ENCODE measurements at places on chromosomes 3 and 15. TPM values are rescaled to one million over a fixed set of nuclear protein-coding genes. Genes with fewer than 3 reads are reported as not detected.
A peak's percentile ranks its signal among the peaks of the same experiment; 100 is the strongest.

FEZF2 gene
- total RNA-seq, result not detected

TRIM42 gene
- total RNA-seq, result not detected

MESP2 gene
- total RNA-seq, result not detected

PLA2G4D gene
- total RNA-seq, result not detected

GRCh38 chr3:37737134-37737533, 124.5 kb upstream of the CTDSPL start:
- DNase-seq, result no peak

GRCh38 chr15:67185051-67185450, 69.4 kb downstream of the AAGAB start:
- no peak for DNase-seq

DNA sequence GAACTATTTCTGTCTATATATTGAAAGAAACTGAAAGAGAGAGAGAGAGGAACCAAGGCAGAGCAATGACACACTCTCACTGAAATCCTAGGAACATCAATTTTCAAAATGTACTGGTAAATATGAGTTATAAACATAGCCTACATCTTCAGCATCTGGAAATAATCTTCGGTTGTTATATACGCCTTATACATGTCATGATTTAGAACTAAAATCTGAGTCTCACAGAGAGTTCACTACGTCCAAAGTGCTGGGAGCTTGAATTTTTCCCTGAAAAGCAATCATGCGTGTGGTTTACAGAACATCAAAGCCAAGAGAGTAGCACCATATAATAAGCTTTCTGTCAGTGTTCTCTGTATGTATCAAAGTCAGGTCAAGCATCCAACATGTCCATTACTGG, 420.0 kb upstream of the CBLB start:
- DNase-seq, result no peak

- DNase-seq, result no peak
Measured at GRCh38 chr15:28051955-28052633, 47.0 kb downstream of the OCA2 start.

DNA sequence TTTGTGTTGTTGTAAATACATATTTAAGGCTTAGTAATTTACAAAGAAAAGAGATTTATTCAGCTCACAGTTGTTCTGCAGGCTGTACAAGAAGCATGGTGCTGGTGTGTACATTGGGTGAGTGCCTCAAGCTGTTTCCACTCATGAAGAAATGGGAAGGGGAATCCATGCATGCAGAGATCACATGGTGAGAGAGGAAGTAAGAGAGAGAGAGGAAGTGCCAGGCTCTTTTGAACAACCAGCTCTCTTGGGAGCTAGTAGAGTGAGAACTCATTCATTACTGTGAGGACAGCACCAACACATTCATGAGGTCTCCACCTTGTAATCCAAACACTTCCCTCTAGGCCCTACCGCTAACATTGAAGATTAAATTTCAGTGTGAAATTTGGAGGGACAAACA, 909.2 kb downstream of the NSUN3 start:
- DNase-seq, result no peak

- DNase-seq, result peak; percentile 74
Measured at GRCh38 chr3:23202921-23203707, at the start of gene UBE2E2. Gene UBE2E2 (plus strand): TSS chr3:23203327.

DNA sequence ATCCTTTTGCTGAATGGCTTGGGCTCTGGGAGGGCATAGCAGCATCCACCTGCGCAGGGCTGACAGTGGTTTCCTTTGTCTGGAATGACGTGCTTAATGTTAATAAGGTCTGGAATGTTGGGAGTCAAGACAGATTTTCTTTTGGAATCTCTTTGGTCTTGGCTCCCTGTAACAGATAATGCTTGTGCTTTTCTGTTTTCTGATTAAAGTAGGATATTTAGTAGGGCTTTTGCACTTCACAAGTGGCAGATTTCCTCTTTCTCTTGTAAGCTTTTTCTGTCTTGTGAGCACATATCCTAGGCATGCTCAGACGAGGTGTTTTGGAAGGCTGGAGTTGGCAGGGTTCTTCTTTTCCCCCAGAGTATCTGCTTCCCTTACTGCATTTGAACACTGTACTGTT, 189.6 kb downstream of the GHSR start:
- DNase-seq, result no peak

DNA sequence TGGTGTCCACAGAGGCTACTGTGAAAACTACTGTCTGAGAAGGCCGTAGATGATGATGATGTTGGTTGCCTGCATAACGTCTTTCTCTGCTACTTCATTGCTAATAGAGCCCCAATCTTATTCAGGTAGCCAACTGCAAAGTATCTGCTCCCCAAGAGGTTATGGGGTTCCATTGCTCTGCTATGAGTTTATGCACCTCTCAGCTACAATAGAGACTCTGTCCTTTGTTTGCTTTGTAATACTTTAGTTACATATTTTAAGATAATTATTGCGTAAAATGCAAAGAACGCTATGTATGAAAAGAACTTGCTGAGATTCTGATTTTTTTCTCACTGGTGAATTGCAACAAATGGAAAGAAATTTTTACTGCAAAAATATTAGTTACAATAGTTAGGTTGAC, 27.8 kb upstream of the GMPPB start:
- DNase-seq, result no peak

DNA sequence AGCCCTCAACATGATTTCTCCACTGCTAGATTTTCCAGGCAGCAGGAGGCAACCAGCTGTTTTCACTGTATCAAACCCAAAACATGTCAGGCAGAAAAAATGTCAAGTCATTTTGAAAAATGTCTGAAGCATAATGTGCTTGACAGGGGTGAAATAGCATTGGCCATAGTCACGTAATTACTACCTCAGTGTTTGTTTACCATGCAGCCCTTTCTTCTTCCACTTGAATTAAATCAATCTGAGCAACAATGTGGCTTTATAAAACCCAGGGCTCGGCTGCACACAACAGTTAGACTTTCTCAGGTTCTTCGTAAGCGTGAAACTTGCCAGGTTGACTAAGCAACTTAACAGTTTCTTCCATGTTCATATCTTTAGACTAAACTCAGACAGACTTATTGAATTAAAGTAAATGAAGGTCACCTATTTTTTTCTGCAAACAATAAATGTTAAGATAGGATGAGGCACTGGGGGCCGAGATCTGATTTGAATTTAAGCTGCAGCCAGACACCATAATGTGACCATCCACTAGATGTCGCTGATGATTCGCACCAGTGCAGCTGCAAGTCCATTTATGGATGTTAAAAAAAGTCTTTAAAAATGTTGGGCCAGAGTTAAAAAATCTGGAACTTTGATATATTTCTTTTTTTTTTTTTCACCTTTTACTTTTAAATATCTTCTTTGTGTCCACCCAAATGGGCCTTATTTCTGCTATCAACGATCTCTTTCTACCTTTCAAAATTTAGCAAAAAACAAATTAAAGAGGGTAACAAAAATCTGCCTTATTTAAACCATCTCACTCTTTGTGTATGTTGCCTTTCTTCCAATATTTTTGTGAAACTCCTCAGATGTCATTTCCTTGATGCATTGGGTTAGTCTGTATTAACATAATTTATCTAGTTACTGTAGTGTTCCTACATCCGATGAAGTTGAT, 305.9 kb downstream of the CACNA2D3 start:
- DNase-seq, result no peak

GRCh38 chr3:139289860-139290524, 53.8 kb upstream of the MRPS22 start:
- no peak for DNase-seq
